Activated gamma-delta T cell treated with Interleukin-2 at 50 U/mL for 16 hours (primary cell): ENCODE measurements at places on chromosomes 3 and 15.
A peak's percentile ranks its signal among the peaks of the same experiment; 100 is the strongest.

DNA sequence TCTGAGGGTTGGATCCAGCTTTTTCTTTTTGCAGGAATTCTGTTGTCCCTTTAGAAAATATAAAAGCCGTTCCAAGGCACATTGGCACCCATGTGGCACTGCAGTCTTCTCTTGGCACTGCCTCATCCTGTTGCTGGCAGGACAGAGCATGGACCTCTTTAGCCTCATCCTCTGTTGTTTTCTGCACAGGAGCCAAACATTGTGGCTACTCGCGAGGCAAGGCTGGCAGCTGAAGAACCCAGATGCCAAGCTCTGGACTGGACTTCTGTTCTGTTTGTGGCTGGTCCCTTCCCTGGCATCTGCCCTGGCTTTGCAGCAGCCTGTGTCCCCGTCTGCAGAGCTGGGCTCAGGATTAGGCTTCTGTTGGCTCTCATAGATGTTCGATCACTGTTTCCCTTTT is 224.7 kb upstream of the TBC1D5 start:
- DNase-seq, result no peak

GRCh38 chr15:31049682-31050615 is 51.6 kb downstream of the TRPM1 start:
- no peak for DNase-seq

- DNase-seq, result no peak
These were observed 287.4 kb upstream of the CTNNB1 start for GRCh38 chr3:40911928-40912327.

DNA sequence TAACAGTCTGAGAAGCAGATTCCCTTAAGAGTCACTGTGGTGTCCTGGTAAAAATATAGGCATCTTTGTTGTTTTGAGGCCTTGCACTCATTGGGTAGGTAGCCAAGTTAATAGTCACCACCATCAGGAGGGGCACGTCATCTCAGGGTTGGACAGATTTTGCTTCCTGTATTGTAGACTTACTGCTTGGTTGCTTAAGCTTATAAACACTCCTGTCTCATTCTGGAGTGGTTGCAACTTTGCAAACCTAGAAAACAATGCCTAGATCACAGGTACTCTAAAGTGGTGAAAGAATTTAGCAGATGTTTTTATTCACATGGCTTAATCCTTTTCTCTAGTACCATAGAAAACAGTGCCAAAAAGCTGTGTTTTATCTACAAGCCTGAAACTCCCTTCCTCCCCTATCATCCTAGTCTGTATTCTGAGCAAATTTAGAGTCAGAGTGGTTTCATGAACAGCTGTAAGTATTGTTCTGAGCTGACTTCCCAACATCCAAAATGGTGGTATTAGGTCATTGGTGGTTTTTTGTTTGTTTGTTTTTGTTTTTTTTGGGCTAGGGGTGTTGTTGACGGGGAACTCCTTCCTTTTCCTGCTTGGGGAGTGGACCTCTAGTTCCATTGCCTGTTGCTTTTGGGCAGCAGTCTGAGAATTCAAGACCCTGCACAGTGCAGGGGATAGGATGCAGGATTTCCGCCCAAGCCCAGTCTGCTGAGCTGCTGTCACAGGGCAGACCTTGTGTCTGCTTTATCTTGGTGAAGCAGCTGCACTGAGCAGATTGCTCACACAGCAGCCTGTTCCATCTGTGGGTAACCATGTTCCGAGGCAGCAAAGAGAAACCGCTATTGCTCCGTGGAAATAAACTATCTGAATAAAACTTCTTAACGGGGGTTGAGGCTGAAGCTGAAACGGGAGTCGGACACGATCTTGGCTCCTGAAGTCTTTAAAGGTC is 202.0 kb downstream of the AKAP13 start:
- peak; percentile 66 for DNase-seq

GRCh38 chr3:41258239-41258800 is 59.0 kb downstream of the CTNNB1 start:
- no peak for DNase-seq

GRCh38 chr3:41502481-41502880 is 303.2 kb downstream of the CTNNB1 start:
- no peak for DNase-seq

DNA sequence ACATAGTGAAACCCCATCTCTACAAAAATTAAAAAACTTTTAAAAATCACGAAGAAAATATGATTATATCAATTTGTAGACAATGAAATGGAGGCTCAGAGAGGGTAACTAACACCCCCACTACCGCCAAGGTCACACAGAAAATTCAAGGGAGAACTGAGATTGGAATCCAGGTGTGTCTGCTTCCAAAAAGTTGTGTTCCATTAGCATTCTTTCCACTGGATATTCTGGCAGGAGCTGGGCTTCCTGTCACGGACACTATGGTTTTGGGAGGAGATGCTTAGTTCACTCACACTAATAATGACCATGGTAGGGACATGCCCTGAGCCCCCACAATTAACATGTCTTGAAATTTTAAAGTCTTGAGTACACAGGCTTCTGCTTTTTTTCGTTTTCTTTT is 28.8 kb downstream of the CTSH start:
- no peak for DNase-seq

DNA sequence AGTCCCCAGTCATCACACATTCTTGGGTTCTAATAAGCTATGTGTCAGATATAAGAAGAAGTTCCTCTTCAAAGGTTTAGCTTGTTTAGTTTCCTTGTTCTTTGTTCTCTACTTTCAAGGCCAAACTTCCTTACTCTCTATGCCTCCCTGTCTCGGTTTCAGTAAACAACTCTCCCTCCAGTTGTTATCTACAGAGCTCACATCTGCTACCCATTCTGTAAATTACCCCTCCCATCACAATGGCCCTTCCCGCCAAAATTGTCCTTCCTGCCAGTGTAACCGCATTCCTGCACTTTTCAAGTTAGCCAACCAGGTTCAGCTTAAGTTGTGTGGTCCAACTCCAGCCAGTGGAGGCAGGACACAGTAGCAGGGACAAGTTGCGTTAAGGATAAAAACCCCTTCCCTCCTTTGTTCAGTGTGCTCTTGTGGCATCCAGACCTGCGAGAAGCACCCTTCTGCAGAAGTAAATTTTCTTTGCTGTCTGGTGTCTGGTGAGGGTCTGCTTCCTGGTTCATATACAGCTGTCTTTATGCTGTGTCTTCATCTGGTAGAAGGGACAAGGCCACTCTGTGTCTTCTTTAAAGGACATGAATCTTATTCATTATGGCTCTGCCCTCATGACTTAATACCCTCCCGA is 342.1 kb upstream of the GRM7 start:
- DNase-seq, result no peak

DNA sequence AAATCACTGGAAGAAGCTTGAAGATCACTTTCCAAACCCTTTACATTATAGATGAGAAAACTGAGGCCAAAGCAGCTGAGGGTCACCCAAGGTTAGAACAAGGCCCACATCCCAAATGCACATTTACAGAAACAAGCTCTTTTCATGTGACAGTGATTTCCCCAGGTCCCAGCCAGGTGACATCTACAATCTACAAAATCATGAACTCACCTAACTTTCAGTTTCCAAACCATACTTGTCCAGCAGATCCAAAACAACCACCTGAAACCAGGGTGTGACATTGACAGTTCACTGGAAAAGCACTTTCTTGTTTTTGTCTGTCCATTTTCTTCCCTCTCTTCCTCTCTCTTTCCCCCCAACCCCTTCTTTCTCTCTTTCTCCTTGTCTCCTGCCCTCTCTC is 132.2 kb upstream of the PRICKLE2 start:
- no peak for DNase-seq

- no peak for DNase-seq
These were observed 221.7 kb upstream of the TLE3 start for GRCh38 chr15:70319466-70319865.

DNA sequence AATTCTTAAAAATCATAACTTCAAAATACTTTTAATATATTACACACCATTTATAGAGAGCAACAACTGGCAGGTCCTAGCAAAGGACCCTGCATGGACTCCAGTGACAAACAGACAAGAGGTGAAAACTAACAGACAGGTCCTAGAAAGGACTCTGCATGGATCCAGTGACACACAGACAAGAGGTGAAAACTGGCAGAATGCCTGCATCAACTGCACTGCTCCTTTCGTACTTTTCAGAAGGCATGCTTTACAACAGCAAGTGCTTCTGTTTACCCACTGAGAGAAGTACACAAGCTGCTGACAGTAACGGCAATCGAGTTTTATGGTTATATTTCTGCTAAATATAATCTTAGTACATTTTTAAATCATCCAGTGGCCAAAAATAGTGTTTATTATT is 24.3 kb upstream of the GP5 start:
- no peak for DNase-seq

DNA sequence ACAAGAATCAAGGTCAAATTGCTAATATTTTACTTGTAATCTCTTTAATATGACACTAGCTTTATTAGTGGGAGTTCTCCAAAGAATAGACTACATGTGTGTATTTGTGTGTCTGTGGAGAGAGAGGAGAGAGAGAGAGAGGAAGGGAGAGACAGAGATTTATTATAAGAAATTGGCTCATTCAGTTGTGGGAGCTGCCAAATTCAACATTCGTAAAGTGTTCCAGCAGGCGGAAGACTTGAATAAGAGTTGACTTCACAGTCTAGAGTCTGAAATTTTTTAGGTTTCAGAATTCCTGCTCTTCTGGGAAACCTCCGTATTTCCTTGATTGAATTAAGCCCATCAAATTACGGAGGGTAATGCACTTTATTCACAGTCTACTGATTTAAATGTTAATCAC is 4.7 kb upstream of the CLDN1 start:
- no peak for DNase-seq

DNA sequence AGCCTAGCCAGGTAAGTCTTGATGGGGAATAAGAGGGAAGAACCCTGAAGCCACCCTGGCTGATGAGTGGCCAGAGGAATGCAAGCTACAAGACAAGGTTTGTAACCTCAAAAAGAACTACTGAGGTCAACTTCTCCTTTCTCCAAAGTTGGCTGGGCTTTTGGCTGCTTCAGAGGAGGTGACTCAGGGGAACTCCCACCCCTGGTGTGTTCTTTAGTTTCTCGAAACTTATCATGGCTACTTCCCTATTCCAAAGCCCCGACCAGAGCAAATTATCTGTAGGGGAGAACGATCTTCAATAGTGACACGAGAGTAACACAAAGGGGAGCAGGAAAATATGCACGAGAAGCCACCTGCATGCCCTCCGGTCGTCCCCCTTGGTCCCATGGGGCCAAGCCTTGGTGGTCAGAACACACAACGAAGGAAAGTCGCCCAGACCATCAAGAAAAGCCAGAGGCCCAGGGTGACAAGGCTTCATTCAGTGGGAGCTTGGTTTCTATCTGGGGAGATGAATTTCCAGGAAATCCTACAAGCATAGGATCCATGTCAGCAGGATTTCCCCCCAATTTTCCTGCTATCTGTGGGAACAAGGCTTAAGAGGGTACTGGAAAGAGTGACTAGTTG is 6.5 kb upstream of the BCL2A1 start:
- DNase-seq, result no peak

DNA sequence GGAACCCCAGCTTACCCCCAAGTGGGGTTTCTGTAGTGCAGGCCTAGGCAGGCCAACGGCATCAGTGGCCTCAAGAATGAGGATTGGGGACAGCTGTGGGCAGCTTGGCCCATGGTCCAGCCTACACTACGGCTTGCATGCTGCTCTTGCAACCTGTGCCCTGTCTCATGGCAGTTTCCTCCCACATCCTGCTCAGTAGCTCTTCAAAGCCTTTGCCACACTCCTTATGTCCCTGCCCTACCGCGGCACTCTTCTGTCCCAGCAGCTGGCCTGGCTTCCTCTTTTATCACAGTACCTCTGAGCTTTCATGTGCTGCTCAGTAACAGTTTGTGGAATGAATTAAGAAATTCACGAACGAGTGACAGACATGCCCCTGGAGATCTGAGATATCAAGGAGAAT is 431.0 kb downstream of the EPHB1 start:
- DNase-seq, result no peak

DNA sequence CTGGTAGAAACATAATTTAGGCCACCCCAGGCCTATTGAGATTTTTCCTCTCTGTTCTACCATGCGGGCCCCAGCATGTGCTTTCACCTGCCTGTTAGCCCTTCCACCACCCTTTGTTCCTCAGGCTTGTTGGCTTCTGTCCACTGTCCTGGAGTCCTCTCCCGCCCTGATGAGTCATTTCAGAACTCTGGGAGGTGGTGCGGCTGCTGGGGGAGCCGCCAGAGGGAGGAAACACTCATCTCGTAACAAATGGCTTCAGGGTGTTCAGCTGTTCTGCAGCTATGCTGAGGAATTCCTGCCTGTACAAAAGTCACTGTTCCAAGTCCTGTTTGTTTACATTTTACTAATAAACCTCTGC is 36.3 kb downstream of the LRTM1 start:
- DNase-seq, result no peak

DNA sequence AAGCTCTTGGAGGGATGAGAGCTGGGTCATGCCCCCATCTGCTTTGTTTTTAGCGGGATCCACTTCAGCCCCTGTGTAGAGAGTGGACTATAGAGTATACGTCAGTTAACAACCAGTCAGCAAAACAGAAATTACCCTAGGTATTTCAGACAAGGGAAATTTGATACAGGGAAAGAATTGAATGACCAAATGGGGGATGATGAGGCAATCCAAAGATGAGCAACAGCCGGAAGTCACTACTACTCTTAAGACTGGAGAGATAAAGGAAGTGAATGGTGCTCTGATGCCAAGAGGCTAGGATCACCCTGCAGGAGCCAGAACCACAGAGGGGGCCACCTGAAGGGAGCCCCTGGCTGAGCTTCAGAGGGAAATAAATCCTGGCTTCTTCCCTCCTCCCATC is 1.7 kb upstream of the GPR62 start:
- DNase-seq, result no peak

GRCh38 chr3:124759666-124760401 is 29.6 kb downstream of the UMPS start:
- no peak for DNase-seq

GRCh38 chr3:61980041-61980440 is 393.3 kb downstream of the FEZF2 start:
- DNase-seq, result no peak

GRCh38 chr15:66070220-66070934 is 183.2 kb downstream of the MEGF11 start:
- no peak for DNase-seq

DNA sequence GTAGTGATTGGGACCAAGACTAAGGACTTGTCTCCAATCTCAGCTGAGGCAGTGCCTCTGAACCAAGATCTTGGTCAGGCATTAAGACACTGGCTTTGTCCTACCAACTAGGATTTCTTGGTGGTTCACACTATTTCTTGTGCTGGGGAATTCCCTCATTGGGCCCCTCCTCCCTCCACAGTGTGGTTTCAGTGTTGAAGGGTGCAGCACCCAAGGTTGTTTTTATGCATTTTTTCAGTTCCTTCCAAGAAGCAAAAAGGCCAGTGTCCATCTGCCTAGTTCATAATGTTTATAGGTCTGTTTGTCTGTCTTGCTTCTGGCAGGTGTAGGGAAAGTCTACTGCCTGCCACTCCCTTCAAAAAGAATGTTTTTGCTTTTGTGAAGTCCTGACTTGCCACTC is 10.6 kb upstream of the ITPKA start:
- DNase-seq, result peak; percentile 37

GRCh38 chr3:39548282-39548681 is 80.8 kb downstream of the MOBP start:
- no peak for DNase-seq

GRCh38 chr15:27701956-27702355 is 397.2 kb downstream of the OCA2 start:
- DNase-seq, result no peak
